ENCODE measurements at places on chromosomes 6 and 20.

DNA sequence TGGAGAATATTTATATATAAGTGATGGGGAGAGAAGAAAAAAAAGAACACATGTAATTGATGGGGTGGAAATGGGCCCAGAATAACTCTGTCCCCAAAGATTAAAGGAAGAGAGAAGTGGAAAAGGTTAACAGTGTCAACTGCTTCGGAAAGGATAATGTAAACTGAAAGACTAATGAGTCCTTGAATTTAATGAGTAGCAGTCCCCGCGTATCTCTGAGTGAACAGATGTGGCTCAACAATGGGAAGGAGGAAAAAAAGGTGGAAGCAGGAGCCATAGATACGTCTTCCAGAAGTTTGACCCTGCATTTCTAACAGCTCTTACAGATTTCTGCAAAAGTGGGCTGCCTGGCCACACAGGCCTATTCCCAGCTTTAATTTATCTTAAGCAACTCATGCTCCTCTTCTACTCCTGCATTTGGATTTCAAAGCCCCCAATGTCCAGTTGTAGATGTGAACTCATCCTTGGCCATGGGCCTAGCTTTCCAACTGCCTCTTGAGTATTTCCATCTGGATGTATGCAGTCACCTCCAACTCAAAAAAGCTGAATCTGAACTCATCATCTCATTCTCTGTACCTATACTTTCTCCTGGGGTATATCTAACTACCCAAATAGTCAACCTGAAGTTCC, 61.3 kb downstream of the DST start:
- no peak for DNase-seq

DNA sequence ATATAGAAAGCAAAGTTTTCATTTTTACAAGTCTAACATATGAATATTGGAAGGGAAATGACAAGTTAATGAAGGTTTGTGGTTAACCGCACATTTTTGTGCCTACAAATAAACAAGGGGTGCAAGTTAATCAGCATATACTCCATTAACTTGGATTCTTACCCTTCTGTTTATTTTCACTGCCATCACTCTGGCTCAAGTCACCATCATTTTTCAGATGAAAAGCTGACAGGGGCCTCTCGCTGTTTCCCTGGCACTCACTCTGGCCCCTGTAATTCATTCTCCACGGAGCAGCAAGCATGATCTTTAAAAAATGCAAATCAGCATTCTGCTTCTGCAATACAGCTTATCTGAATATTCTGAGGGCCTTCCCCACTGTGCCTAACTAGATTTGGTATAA, 29.8 kb downstream of the APCDD1L start:
- DNase-seq, result no peak

- peak; percentile 56 for DNase-seq
Observed at GRCh38 chr6:116370760-116371119, at the start of gene DSE. Gene DSE (plus strand): TSS chr6:116370947. CDS start chr6:116399251, 28,304 bp downstream.

- DNase-seq, result no peak
Observed at GRCh38 chr6:158384671-158385110, 72.4 kb downstream of the TULP4 start.

GRCh38 chr20:14062786-14063185, 67.5 kb downstream of the MACROD2 start:
- no peak for DNase-seq

- DNase-seq, result no peak
Observed at GRCh38 chr6:107667790-107668189, 156.3 kb downstream of the SCML4 start.

- no peak for DNase-seq
Observed at GRCh38 chr6:35381132-35381531, 38.8 kb downstream of the PPARD start.

DNA sequence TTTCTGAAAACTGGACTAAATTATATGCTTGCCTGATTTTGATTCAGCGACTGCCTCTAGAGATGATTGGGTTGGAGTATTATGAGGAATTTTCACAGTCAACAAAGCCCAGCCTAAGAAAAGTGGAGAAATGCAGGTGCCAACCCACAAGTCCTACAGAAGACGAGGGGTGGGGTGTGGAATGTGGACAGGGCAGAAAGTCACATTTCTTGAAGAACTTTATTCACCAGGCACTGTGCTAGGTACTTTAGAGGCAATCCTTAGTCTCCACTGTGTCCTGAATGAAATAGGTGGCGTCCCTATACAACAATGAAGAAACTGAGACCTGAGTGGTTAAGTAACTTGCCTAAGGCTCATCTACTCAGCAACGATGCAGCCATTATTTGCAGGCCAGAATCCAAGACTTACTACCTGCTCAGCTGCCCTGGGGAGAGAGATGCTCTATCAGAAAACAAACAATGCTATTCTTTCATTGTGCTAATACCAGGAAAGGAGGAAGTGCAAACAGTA, 106.3 kb downstream of the RNF144B start:
- DNase-seq, result no peak

- DNase-seq, result no peak
Observed at GRCh38 chr20:11922561-11922960, 4.9 kb downstream of the BTBD3 start.

DNA sequence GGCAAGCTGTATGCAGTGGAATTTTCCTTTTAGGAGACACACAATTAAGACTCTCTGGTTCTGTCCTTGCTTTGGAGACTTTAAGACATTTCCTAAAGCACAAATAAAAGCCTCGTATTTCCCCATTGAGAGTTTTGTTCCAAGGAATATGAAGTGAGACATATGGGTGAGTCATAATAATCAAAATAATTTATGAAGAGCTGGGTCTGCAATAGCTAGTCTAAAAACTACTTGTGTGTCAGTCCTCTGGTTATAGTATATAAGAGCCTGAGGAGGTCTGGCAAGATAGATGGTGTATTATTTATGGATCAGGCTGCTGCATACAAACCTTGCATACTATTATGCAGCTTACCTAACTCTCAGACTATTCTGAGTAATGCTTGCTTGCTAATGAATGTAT, 142.6 kb downstream of the ADGRG6 start:
- no peak for DNase-seq
